ENCODE measurements at places on chromosomes 12 and 14.

- DNase-seq = no peak
These were observed 124.4 kb upstream of the KRR1 start for GRCh38 chr12:75635606-75636444.

DNA sequence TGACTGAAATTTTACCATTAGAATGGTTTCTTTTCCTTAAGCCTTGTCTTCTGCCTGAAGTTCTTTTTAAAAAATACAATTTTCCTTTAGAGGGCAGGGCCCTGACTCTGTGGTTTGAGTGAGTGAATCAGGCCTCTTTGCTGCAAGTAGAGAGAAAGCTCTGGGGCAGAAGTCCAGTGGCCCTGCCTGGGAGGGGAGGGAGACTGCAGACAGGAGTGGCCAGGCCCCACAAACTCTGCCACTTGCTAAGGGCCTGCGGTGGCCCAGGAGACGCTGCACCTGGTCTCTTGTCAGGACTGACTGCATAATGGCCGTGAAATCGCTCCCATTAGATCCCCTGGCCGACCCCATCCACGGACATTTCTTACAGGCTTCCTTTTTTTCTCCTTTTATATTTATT, 25.5 kb downstream of the TSPAN11 start:
- DNase-seq = no peak

GRCh38 chr14:105576525-105577088, 50.2 kb downstream of the TMEM121 start:
- no peak for DNase-seq

DNA sequence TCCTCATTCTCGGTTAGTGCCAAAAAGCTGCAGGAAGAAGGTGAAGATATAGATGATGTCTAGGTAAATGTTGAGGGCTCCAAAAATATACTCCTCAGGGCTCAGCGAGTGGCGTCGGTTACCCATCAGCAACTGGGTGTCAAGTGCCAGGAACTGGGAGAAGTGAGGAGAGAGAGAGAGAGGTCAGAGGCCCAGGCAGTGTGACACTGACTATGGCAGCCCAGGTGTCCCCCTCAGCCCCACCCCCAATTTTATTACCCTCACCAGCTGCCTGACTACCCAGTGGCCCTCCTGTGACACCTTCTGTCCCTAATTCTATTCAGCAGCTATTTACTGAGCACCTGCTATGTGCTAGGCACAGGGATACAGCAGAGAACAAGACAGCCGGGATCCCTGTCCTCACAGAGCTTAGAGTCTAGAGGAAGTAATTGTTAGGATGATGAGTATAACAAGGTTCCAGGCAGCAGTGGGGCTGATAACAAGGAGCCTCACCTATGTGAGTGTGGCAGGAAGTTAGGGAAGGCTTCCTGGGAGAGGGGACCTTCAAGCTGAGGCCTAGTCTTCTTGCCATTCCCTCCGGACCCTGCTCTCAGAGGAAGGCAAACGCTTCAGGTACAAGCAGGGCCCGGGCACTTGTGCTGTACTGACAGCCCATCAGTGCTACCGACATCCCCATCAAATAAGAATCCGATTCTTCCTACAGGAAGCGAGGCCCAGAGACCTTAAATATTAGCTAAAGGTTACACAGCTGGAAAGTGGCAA, 27.8 kb upstream of the BCDIN3D start:
- DNase-seq = no peak

- DNase-seq = no peak
These were observed 9.3 kb downstream of the TPCN1 start for GRCh38 chr12:113230315-113231234.

- no peak for DNase-seq
These were observed 92.2 kb downstream of the PIWIL1 start for GRCh38 chr12:130429656-130430505.

GRCh38 chr12:68580911-68581310, 29.8 kb upstream of the RAP1B start:
- DNase-seq = no peak

DNA sequence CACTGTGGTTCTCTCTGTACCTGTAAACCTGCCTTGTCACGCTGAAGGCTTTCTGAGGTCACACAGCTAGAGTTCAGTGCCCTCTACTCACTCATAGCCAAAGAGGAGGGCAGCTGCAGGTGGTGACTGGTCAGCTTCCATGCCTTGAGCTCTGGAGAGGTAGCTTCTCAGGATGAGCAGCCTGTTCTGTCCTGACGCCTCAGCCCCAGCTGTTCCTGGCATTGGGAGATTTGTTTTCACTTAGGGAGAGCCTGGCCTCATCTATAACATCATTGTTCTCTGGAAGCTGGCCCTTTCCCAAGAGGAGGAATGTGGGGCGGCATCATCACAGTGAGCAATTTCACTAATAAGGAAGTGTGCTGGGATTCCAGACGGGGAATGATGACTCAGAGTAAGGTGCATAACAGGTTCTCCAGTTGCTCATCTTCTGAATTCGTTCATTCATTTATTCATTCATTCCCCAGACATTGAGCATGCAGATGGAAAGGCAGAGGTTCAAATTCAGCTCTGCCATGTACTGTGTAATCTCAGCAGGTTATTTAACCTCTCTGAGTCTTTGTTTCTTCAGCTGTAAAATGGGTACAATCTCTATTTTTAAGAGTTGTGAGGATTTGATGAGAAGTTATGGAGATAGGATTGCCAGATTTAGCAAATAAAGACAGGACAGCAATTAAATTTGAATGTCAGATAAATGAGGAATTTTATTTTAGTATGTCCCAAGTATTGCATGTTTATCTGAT, 255.8 kb upstream of the CRY1 start:
- peak; percentile 58 for DNase-seq

DNA sequence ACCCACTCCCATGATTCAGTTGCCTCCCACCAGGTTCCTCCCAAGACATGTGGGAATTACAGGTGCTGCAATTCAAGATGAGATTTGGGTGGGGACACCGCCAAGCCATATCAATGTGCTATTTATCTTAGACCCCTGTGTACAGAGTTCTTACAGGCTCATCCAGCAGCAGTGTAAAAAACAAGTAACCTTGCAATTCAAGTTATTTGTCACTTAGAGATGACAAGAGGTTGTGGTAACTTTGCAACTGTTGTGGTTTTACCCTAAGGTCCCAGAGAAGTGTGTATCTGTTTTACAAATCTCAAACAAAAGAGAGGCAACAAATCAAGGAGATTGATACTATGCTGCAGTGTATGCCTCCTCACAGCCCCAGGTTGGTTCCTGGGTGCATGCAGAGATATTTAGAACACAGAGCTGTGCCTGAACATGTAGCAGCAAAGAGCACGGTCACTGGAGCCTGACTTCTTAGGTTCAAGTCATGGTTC, 11.5 kb upstream of the HELB start:
- DNase-seq = no peak

- DNase-seq = peak; percentile 33
These were observed 109.5 kb downstream of the ZFP36L1 start for GRCh38 chr14:68683326-68683725.

GRCh38 chr12:26239122-26239851, 43.9 kb downstream of the SSPN start:
- DNase-seq = no peak

DNA sequence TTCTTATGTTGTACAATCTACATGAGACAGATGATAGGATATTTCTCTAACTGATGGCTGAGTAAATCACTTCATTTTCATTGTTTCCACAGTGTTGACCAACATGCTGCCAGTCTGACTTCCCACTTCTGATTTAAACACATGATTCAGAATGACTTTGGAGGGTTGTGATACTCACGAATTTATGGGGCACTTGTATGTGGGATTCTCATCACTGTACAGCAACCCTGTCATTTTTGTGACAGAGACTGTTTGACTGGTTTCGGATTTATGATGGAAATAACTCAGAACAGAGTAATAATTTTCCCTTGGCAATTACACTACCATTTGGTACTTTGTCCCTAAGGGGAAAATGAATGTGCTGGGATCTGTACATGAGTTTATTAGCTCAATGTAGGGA, 333.8 kb downstream of the TRHDE start:
- no peak for DNase-seq

DNA sequence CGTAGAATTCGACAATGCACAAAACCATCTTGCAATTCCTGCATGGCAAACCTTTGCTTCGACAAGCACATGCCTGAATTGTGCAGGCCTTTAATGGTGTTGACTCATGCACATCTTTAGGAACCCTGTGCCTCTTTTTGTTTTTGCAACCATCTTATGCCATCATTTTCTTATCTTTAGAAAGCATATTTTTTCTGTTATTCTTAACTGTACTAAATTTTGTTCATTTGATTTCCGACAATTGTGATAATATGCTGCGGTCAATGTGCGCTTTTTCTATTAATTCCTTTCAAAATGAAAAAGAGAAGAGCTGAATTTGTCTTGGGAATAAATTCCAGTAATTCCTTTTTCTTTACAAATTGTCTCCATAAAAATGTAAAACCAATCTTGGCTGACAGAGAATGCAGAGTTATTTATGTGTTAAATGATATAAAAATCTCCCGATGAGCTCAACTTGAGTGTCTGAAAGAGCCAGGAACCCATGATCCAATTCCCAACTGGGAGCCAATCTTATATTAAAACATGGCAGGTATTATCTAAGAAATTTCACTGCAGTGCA, 20.1 kb upstream of the CDK17 start:
- DNase-seq = no peak

- no peak for DNase-seq
These were observed 860.9 kb upstream of the MDGA2 start for GRCh38 chr14:48536318-48536717.

DNA sequence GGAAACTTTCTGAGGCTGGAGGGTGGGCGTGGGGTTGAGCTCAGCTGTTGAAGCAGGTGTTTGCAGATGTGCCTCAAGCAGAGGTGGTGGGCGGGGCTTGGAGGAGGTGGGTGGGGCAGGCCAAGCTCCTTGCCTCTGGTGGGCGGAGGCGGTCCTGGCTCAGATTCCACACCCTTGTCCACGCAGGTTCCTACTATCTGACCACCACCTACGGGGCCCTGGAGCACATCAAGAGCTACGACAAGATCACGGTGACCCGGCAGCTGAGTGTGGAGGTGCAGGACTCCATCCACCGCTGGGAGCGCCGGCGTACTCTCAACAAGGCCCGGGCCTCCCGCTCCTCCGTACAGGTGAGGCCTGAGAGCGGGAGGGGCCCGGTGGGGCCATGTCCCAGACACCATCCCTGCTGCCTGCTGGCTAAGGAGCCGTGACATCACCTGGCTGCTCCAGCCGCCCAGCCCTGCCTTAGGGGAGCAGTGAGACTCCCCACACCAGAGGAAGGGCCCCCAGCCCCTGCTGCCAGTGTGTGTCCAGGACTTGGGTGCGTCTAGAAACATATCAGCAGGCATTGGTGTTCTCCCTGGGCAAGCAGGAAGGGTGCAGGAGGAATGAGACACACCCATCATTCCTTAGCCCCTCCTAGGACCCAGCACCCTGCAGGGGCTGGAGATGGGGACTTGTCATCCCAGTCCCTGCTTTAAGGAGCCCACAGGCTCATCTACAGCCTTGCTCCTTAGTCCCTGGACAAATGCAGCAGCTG, 63.4 kb downstream of the LGMN start:
- DNase-seq = no peak

All from C1 segment of cervical spinal cord (tissue), 14 donors.